HAP-1 (cell line): ENCODE measurements at places on chromosomes 3 and 15.

- DNase-seq = no peak
These were observed 41.5 kb downstream of the CP start for GRCh38 chr3:149180057-149180573.

DNA sequence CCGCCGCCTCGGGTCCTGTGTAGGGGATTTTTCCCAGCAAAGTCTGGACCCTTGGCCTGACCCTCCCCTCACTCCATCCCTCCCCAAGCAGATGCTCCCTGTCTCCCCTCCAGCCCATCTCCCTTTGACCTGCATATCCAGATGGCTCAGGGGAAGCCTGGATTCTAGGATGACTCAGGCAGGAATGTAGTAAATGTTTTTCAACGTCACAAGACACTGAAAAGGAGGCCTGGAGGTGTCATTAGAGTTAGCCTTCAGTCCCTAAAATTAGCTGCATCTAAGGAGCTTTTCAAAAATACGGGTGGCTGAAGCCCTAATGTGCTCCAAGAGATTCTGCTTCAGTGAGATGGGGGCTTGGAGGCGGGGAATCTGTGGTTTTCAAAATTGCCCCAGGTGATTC, 7.2 kb downstream of the ACAN start:
- DNase-seq = no peak

DNA sequence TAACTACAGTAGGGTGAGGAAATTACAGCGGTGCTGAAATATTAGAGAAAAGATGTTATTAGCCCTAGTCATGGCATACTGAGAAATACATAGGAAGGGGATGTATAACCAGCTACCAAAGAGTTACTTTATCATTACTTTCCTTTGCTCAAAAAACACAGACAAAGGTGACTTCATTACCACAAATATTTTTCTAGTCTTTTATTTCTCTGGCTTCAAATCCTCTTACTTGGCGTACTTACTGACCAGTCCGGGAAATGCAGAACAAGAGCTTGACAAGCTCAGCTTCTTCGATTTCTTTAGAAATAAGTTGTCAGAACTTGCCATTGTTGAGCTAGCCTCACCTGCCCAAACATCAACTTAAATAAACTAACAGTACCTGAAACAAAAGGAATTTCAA, 142.1 kb upstream of the TMCO5A start:
- no peak for DNase-seq

DNA sequence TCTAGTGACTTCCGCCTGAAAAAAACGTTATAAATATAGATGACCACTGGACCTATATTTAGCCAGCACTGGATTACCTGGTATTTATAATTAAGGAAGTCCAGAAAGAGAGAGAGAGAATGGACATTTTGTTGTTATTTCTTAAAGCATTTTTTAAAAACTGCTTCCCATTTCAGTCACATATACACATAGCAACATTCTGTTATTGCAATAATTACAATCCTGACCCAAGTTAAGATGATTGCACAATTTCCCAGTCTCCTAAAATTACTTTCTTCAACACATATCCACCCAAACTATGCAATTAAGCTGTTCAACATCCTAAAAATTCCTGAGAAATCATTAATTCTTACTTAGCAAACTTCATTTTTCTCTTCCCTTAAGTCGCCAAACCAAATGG, 37.7 kb downstream of the PCSK6 start:
- DNase-seq = no peak
